NCI-H510A (cell line): ENCODE measurements at places on chromosomes 16 and 17.

- no peak for DNase-seq
Measured at GRCh38 chr17:81890447-81891302, 711 bp downstream of the ALYREF start.

- DNase-seq, result no peak
Measured at GRCh38 chr17:10089196-10089804, 109.1 kb downstream of the GAS7 start.

- no peak for DNase-seq
Measured at GRCh38 chr16:11134722-11135463, 121.1 kb downstream of the SOCS1 start.

- no peak for DNase-seq
Measured at GRCh38 chr16:83720981-83721380, 86.8 kb upstream of the HSBP1 start.

GRCh38 chr16:56909527-56909979 is 22.4 kb upstream of the HERPUD1 start:
- no peak for DNase-seq
